Stimulated activated CD4-positive, alpha-beta T cell treated with anti-CD3 and anti-CD28 coated beads, Interleukin-15, amount 100 ng/mL, for 1 hour (primary cell): ENCODE measurements at places on chromosomes 16 and 17.

GRCh38 chr17:70006159-70006558, 68.9 kb upstream of the KCNJ16 start:
- DNase-seq, result no peak

- DNase-seq, result no peak
Observed at GRCh38 chr16:5580296-5580695, 482.7 kb upstream of the EEF2KMT start.

DNA sequence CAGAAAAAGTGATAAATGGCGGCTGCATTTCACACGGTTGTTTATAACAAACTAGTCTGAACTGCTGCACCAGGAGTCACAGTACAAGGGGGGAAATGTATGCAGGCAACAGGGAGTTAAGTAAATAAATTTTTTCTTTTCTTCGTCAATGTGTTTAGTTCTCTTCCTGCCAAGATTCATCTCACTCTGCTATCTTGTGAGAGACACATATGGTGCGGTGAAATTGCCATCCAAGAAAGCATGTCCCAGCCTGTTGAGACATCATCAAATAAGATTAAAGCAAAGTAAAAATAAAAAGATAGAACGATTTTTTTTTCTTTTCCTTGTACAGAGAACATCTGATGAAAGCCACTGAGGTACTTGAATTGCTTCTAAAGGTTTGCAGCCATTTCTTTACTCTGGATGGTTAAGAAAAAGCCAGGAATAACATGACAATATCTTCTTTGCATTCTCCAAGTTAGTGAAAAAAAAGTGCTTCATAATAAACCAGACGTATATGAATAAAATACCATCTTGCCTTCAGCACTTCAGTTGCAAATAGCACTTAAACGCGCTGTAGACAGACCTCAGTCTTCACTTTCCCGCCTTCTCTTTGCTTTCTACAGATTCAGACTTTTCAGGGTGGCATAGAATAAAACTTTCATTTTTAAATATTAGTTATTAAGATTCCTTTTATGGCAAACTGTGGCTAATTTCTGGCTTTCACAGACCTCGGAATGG, 506.2 kb upstream of the ZFHX3 start:
- no peak for DNase-seq

GRCh38 chr17:28112606-28113005, 70.1 kb downstream of the NLK start:
- no peak for DNase-seq

DNA sequence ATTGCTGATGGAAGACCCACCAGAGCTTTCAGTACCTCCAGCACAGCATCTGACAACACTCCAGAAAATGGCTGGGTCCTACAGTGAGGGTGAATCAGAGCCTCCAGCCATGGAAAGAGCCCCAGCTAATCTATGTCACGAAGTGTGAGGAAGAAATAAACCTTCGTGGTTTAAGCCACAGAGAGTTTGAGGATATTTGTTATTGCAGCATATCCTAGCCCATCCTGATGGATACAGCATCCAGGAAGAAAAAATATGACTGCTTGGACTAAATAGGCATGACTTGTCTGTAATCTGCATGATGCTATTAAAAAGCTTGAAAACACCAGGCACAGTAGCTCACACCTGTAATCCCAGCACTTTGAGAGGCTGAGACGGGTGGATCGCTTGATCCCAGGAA, 13.3 kb upstream of the CCL17 start:
- no peak for DNase-seq

DNA sequence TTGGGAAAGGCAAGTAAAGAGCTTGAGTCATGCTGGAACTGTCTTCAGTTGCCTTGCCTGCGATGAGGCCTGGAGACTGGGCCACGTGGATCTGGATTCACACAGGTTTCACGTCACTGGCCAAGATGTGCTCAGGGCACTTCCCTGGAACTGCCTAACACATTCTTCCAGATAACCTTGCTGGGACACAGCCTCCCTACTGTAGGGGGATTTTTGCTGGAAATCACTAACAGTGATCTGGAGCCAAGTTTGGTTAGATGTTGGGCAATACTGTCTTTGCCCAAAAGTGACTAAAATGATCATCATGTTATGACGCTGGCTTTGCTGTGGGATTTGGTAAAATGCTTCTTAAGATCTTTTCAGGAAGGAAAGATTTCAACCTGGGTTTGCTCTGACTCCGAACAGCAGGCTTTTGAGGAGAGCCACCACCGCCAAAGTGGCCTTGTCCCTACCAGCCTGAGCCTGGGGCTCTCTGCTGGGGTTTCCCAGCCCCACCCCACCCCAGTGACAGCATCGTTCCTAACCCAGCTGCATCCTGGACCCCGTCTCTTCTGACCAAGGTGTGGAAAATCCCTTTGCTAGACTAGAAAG, 14.7 kb downstream of the C1QTNF1 start:
- no peak for DNase-seq

GRCh38 chr17:49851387-49852291, 3.8 kb upstream of the TAC4 start:
- peak; percentile 58 for DNase-seq

GRCh38 chr17:74682471-74683190, 30.1 kb downstream of the CD300LF start:
- DNase-seq, result no peak

GRCh38 chr17:40371261-40371929, 6.9 kb upstream of the GJD3 start:
- no peak for DNase-seq
